Subcutaneous preadipocyte (primary cell): ENCODE measurements at places on chromosomes 12 and 14. TPM values are rescaled to one million over a fixed set of nuclear protein-coding genes. Genes with fewer than 3 reads are reported as not detected.

FOXN4 gene
- total RNA-seq = not detected in 2 replicates

NRXN3 gene
- total RNA-seq = under 0.01 and 0.73 TPM in 2 replicates

KCNC2 gene
- total RNA-seq = not detected in 2 replicates

TPPP2 gene
- not detected in 2 replicates for total RNA-seq

PIP4P1 gene
- 23.5 and 27.9 TPM in 2 replicates for total RNA-seq

CDCA3 gene
- total RNA-seq = 29.4 and 36.4 TPM in 2 replicates

BDKRB1 gene
- 4.8 and 6.1 TPM in 2 replicates for total RNA-seq

CNTN1 gene
- total RNA-seq = 0.39 and 1.1 TPM in 2 replicates

MORN3 gene
- 0.20 and 0.37 TPM in 2 replicates for total RNA-seq

EIF2S3B gene
- total RNA-seq = 1.6 and 6.2 TPM in 2 replicates

TMEM132C gene
- total RNA-seq = under 0.01 TPM in 1 of 2 replicates, not detected in the other

CAPS2 gene
- 4.8 and 5.3 TPM in 2 replicates for total RNA-seq

SLC41A2 gene
- 11.7 and 14.7 TPM in 2 replicates for total RNA-seq

LAG3 gene
- not detected in 2 replicates for total RNA-seq

NTF3 gene
- not detected in 2 replicates for total RNA-seq

B3GNT4 gene
- under 0.01 and 0.20 TPM in 2 replicates for total RNA-seq

RBP5 gene
- not detected in 2 replicates for total RNA-seq

DHH gene
- under 0.01 TPM in 1 of 2 replicates, not detected in the other for total RNA-seq

FAM186B gene
- 0.20 and 0.37 TPM in 2 replicates for total RNA-seq
